ENCODE measurements at places on chromosomes 3 and 15.

DNA sequence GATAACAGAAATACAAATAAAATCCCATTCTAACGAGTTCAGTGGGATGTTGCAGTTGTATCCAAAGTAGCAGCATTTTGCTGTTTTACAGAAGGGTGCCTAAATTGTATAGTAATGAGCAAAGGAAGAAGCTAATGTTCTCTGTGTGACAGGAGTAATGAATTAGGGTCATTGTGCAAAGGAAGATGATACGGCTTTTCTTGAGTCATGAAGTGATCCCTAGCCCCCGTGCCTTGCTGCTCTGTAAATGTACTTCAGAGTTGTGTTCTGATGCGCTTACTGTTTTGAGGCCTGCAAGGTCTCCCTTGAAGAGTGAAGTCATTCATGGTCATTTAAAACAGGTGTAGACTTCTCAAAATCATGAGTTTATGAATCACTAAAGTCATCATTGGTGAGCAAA lies 37.9 kb downstream of the ATP1B3 start:
- no peak for DNase-seq

DNA sequence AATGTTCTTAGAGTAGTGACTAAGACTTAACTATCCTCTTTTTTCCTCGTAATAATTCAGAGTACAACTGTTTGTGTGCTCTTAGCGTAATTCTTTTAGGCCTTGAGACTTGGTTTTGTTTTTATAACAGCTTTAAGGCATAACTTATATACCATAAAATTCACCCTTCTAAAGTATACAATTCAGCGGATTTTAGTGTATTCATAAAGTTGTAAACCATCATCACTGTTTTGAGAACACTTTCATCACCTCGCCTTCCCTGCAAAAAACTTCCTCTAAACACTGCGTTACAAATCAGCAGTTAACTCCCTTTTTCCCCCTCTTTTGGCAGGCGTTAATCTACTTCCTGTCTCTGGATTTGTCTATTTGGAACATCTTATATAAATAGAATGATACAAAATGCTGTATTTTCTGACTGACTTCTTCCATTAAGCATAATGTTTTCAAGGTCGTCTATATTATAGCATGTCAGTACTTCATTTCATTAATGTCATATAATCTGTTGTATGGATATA lies 18.7 kb downstream of the DNAJC13 start:
- DNase-seq = no peak

- DNase-seq = no peak
Measured at GRCh38 chr15:70318594-70319465, 221.1 kb upstream of the TLE3 start.

- no peak for DNase-seq
Measured at GRCh38 chr3:101038393-101038792, 45.2 kb upstream of the ABI3BP start.

DNA sequence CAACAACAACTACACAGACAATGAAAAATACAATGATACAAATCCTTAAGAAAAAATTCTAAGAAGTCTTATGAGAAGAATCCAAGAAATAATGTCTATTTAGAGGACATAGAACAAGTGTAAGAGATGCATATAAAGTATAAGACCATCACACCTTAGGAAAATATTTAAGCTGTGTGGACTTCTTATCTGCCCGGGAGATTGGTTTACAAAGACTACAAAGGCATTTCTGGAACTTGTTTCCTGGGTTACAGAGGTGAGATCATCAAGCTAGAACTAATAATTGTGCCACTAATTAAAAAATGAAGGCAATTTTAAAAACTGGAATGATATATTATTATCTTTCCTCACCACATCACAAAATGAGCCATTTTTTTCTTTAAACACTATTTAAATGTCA lies 507.1 kb downstream of the GRM7 start:
- no peak for DNase-seq

GRCh38 chr3:192819001-192819569 lies 91.7 kb upstream of the FGF12 start:
- DNase-seq = no peak

GRCh38 chr3:12969486-12969885 lies 103.7 kb downstream of the IQSEC1 start:
- no peak for DNase-seq

DNA sequence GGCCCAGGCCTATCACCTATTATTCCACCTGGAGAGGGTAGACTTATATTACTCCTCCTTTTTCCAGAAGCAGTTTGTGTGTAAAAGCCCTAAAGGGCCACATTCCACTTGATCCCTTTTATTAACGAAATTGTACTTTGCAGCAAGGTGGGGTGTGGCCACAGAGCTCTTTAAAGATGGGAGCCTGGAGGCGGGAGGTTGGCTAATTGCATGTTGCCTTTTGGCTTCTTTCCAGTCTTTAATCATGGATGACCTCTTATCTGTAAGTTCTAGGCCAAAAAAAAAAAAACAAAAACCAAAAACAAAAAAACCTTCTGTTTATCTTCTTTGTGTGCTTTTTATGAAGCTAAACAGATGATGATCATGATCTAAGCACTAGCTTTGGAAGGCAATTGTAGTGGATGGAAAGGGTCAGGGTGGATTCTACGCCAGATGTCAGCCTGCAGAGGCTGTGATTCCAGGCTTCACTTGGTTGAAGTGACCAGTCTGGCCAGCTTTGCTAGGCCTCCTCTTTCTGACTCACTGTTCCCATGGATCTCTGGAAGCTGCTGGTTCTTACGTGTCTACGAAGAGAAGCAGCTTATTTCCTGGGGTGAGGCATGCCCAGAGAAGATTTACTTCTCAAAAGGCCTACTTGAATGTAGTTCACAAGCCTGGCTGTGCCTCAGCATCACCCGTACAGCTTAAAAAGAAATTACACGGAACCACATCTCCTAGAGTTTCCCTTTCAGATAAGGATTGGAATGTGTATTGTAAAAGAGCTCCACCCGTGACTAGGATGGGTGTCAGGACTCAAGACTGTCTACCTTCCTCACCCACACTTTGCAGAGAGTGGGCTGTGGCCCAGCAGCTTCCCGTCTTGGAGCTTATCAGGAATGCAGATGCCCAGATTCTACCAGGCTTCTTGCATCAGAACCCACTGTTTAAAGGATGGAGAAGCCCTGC lies 330.9 kb upstream of the C2CD4B start:
- DNase-seq = no peak

GRCh38 chr3:194277786-194278130 lies 73.4 kb downstream of the CPN2 start:
- DNase-seq = no peak

DNA sequence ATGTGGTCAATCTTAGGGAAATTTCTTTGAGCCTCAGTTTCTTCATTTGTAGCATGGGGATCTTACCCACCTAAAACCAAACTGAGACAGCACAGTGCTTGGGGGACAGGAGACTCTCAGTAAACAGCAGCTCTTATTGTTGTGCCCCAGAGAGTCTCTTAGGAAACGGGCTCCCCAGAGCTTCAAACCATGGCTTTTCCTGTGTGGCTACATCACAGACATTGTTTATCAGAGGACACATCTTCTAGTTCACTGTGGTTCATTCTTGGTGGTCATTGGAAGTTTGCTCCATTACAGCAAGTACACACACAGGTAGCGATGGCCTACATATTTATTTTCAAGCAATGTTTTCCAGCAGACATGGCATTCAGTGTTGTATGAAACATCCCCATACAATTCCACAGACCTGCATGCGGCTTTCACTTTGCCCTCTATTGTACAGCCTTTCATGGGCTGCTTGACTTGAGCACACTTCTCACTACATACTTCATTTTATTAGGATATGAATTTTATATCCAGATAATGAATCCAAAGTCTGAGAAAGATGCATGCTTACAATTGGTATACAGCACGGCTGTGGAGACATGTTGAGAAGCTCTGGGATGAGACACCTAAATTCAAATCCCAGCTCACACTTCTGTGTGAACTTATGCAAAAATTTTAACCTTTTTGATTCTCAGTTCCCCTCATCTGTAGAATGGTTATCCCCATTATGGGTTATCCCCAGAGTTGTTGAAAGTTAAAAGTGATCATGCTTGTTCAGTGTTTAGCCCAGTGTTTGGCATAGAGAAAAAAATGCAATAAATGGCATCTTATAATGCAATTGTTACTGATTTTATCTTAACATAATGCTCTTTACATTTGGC lies 84.8 kb upstream of the ICE2 start:
- DNase-seq = no peak

DNA sequence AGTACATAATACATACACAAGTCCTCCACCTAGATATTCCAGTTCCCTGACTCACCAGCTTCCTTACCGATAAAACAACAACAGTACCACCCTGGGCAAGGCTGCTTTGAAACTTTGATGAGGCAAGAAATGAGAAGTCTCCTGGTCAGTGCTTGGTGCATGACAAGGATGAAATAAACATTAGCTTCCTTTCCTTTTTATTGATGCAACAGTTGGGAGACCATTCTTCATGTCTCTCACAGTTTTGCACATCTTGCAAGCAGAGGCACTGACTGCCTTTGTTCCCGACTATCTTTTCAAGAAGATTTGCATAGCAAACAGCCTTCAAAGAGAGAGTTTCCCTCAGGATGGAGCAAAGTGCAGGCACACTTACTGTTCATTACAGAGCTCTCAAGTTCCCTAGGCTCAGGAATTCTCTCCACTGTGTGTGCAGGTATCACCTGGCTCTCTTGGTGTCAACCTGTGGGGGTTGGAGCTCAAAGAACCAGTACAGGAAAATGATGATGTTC lies 65.2 kb downstream of the MYLK start:
- DNase-seq = no peak

DNA sequence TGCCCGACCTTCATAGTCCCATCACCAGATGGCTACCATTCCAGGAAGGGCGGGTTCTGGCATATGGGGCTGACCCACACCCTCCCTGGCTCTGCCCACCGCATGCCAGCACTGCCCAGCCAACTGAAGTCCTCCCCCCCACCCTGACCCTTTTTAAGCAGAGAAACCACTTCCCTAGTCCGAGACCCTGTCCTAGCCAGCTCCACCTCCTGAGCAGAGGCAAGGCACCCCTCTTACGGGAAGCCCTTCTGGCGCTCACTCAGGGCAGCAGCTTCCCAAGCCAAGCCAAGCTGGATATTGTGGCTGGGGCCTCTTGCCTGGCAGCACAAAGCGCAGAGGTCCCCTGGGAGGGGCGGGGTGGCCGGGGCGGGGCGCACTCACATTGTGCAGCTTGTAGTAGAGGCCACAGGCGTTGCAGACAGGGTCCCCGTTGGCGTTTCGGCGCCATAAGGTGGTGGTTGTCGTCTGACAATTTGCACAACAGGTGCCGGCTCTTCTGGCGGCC lies 11.5 kb downstream of the GATA2 start:
- no peak for DNase-seq

DNA sequence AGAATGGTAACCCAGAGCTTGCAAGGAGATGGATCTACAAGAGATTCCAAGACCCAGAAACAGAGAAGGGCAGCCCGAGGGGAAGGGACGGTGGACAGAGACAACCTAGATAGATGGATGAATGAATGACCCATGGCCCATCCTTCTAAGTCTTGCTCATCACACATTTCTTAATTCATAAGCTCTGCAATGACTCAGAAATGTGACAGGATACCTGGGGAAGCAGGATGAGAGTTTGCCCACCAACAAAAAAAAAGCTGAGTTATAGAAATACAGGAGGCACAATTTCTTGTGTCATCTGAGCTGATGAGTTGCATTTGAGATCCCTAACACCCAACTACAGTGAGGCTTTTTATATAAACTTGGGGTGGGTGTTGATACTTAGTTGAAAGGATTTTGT lies 76.6 kb downstream of the CNTN3 start:
- DNase-seq = no peak

DNA sequence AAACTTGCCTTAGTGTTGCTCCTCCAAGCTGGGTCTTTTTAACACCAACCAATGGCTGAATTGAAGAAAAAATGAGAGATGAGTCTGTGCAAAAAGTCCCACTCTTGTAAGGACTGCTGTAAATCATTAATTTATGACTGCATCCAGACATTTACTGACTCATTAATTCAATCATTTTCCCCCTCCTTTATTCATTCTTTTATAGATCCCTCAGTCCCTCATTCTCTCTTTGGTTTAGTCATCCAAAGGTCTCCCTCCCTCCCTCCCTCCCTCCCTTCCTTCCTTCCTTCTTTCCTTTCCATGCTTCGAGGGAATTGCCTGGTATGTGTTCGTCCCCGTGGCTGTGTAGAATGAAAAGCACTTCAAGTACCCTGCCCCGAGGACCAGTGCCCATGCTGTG lies 35.3 kb upstream of the MRPS22 start:
- DNase-seq = no peak

GRCh38 chr15:90887037-90887481 lies 2.8 kb downstream of the FES start:
- DNase-seq = no peak

DNA sequence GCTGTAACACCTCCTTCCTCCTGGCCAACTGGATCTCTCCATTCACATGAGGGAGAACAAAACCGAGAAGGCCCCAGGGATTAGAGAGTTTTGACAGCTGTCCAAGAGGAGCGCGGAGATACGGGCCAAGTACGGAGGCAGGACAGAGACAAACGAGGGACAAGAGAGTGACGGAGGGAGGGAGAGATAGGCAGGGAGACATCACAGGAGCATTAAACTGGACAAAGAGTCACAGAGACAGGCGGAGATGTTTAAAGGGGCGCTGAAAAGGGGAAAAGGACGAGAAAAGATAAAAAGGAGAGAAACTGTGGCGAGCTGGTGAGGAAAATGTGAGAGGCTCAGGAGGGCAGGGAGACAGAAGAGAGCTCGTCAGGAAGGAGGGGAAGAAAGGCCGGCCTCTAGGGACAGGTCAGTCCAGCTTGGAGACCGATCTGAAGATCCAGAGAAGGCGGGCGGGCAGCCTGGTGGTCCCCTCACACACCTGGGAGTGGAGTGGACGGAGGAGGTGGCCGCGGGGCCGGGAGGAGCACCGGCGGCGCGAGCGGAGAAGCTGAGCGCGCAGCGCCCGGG lies 40.5 kb upstream of the ROPN1 start:
- DNase-seq = no peak

GRCh38 chr3:42007785-42008184 lies 45.9 kb upstream of the ULK4 start:
- DNase-seq = no peak

DNA sequence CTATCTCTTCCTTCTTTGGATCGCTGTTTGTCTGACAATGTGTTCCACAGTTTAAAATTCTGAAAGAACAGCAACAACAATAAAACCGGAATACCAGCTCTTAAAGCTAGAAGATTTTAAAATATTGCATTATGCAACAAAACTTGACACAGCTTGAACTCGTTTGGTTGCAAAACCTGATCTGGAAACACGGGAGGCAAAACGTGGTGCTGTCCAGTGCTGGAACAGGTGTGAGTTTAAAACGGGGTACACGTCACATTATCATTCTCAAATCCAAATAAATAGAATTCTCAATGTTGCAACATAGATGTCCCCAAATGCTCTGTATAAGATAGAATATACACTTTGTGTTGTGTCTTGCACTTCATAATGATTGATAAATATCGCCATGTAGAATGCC lies 110.9 kb upstream of the LYSMD4 start:
- no peak for DNase-seq

All from esophagus squamous epithelium (tissue), 5 donors.